ENCODE measurements at places on chromosomes 4 and X. TPM values are rescaled to one million over a fixed set of nuclear protein-coding genes. Genes with fewer than 3 reads are reported as not detected.

The RTL9 gene
- 0.66 TPM for total RNA-seq

The MTNR1A gene
- not detected for total RNA-seq

The ARX gene
- total RNA-seq: not detected

The PABPC5 gene
- total RNA-seq: 0.91 TPM

The ABCB7 gene
- total RNA-seq: 37.2 TPM

The LANCL3 gene
- 0.27 TPM for total RNA-seq

The GPM6B gene
- total RNA-seq: 4.5 TPM

The PROM1 gene
- total RNA-seq: 2.9 TPM

The FDCSP gene
- not detected for total RNA-seq

The USP17L18 gene
- not detected for total RNA-seq

The TEC gene
- total RNA-seq: 1.9 TPM
